ENCODE measurements at places on chromosomes 6 and 20.
A peak's percentile ranks its signal among the peaks of the same experiment; 100 is the strongest.

GRCh38 chr6:125346926-125347563 lies 45.3 kb upstream of the HDDC2 start:
- DNase-seq = no peak

GRCh38 chr6:71373943-71374342 lies 85.3 kb downstream of the OGFRL1 start:
- no peak for DNase-seq

DNA sequence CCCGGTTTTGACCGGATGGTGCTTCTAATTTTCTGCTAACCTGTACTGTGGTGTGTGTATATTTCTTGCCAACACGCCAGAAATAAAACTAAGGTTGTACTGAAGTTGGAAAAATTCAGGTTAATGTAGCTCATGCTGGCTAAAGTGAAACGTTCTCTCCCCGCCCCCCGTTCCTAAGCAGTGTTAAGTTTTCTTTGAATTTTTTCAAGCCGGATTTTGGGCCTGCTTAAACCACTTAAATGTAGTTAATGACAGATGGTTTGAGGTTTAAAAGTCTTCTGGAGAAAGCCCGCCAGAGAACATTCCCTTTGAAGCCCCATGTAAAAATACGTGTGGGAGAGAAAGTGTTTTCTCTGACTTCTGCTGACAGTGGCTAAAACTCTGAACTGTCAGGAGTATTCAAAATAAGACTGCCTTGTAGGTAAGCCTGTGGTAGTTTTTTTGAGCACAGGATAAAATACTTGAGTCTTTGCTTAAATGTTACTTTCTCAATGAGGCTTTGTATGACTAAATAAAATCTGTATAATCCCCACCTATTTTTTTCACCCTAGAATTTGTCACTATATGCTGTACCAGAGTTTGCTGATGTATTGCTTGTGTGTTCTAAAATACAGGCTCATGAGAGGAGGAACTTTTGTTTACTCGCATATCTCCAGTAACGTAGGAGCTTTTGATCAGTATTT lies 101.3 kb downstream of the OR2B2 start:
- peak; percentile 56 for DNase-seq

DNA sequence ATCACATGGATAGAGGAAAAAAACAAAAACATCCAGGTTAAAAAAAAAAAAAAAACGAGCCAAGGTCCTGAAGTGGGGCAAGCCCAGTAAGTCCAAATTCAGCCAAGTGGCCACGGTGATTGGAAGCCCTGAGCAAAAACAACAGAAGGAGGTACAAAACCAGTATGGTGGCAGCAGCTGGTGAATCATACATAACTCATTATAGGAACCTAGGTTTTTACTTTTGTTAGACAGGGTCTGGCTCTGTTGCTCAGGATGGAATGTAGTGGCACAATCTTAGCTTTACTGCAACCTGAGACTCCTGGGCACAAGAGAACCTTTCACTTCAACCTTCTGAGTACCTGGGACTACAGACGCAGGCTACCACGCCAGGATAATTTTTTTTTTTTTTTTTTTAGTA lies 22.7 kb upstream of the MYB start:
- DNase-seq = no peak

- DNase-seq = no peak
Observed at GRCh38 chr20:1326031-1326930, 2.7 kb downstream of the SDCBP2 start.

GRCh38 chr6:166958926-166959861 lies 2.8 kb upstream of the RNASET2 start:
- no peak for DNase-seq

DNA sequence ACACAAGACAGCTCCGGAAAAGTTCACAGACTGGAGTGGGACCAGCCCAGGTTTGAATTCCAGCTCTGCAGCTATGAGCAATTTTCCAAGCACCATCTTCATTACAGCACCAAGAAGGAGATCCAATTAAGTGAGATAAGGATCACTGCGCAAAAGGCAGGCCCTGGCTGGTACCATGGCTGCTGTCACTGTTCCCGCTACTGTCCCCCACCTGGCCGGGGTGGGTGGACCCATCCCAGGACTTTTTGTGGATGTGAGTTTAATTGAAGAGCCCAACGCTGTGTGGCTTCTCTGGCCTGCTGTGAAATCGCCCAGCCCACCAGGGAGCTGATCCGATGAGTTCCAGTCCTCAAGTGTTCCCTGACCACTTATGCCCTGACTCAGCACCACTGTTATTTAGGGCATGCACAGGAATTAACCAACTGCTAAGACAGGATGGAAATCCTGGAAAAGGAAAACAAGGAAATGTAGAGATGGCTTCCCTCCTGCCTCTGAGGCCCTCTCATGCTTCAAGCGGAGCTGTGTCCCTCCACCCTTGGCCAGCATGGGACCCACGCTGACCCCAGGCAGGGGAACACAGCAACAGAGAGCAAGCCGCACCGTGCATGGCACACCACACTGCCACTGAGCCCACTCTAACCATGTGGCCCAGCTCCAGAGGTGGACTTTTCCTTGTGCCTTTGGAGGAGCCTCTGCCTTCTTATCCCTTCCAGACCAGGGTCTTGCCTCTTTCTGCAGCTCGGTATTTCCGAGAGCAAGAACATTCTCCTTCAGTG lies 150.0 kb upstream of the CST7 start:
- no peak for DNase-seq

GRCh38 chr20:35187584-35188190 lies 15.8 kb downstream of the PROCR start:
- no peak for DNase-seq

GRCh38 chr6:121539439-121539838 lies 104.0 kb downstream of the GJA1 start:
- DNase-seq = no peak

DNA sequence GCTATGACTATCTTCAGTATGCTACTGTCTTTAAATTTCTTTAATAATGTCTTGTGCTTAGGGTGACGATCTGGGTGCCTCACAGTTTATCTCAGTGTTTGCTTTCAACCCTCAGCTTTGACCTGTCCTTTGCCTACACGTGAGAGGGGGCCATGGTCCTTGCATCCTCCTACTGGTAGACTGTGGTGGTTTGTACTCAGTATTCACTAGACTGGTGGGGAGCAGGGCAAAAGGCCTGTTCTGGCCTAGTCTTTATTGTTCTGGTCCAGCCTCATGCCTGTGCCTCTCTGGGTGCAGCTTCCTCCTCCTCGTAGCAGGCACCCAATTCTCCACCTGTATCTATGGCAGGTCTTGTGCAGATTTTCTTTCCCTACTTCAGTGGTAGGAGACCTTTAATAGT lies 354.9 kb downstream of the CD109 start:
- no peak for DNase-seq

DNA sequence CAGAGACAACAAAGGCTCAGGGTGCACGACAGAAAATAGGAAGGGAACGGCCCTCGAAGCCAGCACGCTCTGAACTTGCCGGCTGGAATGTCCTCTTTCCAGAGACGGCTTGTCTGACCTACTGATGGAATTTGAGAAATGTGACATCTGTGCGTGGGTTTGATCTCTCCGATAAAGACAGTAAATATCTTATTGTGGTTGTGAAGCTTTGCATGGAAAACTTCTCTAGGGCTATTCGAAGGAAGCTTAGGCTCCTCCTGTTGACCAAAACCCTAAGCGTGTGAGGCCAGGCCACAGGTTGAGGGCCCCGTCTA lies 247.3 kb downstream of the ZNF217 start:
- no peak for DNase-seq

GRCh38 chr6:88365656-88366055 lies 199.5 kb upstream of the CNR1 start:
- no peak for DNase-seq

DNA sequence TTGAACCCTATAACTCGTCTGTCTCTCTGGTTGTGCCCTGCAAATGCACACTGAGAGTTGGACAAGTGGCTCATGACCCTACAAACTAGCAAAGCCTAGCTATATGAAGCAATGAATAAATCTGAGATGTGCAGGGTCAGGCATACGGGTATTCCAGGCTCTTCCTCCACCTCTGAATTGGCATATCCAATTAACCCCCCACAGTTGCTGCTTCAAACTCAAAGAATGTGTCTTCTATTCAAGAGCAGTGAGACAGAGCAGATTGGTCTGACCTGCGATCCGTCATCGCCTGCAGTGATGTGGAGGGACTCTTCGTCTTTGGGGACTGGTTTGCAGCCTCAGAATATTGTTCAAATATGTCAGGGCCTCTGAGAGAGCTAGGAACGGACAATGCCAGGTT lies 59.8 kb downstream of the LAMP5 start:
- DNase-seq = no peak

GRCh38 chr6:168608113-168608400 lies 167.1 kb downstream of the SMOC2 start:
- DNase-seq = no peak

GRCh38 chr6:2522521-2522920 lies 228.2 kb downstream of the MYLK4 start:
- no peak for DNase-seq

DNA sequence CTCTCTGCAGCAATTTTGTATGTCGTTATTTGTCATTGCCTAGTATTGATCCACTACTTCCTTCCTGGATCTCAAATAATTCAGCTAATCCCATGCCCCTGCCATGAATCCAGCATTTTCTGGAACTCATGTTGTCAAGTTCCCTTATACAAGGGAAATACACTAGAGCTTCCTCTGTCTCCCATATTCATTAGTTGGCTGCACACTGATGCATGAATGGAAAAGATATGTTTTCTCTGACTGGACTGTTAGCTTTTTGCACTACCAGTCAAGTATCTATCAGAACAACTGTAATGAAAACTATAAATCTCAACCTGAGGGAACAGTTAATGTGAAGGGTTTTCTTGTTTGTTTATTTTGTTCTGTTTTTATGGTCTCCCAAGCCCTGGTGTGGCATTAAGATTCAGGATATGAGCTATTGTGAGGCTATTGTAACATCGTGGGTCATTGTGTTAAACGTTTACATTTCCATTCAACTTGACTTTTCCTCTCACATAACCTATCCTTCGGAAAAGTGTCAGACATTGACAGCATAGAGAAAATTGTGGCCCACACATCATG lies 102.5 kb upstream of the FAM8A1 start:
- no peak for DNase-seq

DNA sequence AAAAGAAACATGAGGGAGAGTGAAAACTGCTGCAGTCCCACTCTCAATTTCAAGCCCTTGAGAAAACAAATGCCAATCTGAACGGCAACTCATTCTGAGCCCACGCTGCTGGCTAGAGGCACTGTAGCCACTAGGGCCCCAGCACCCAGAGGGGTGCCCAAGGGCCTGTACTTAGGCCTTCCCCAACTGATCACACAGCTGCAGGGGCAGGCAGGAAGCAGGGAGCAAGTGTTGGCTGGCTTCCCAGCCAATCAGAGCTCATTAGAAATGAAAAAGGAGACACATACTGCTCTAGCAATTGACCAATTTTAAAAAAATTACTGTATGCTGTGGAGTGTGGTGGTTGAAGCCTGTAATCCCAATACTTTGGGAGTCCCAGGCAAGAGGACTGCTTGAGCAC lies 3.7 kb upstream of the BEND3 start:
- DNase-seq = peak; percentile 38

- DNase-seq = no peak
Observed at GRCh38 chr6:108417027-108417426, 122.2 kb downstream of the AFG1L start.

GRCh38 chr6:111722179-111722731 lies 116.6 kb upstream of the TRAF3IP2 start:
- no peak for DNase-seq

- no peak for DNase-seq
Observed at GRCh38 chr6:89214197-89214596, 3.0 kb downstream of the GABRR1 start.

DNA sequence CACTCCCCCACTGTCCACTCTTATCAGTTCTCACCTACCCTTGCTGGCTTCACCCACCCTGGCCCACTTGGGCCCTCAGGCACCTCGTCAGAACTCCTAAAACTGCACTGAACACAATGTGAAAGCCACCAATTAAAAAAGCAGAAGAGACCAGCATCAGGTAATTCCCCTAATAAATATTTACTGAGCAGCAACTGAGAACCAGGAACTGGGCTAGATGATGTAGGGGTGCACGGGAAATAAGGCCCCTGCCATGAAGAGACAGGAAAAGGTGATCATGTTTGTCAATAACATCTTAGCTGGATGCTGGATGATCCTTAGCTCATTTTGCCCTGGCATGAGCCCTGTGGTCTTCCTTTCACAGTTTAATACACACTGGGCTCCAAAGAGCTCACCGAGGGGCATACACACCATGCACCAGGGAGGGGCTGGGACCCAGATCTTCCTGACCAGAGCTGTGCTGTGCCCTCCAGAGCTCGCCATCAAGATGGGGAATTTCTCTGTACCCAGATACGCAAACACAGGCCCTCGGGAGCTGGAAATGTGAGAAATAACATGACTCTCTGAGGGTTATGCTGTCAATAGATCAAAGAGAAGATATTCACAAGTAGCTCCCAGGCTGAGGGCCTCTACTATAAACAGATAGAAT lies 113.6 kb upstream of the SLC22A16 start:
- DNase-seq = no peak

DNA sequence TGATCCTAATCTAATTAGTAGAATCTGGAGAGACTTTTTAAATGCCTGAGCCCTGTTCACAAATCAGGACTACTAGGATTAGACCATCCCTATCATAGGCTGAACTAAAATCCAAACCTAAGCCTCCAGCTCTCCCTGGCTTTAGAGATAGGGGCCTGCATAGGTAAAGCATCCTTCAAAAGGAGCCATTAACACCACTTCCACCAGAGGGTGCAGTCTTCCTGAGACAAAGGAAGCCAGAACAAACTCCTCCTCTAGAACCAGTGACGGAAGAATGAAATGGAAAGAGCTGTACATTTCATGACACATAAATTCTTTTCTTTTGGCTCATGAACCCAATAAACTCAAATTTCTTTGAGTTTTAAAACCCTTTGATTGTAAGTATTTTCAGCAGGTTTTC lies 291.2 kb upstream of the ADGRB3 start:
- peak; percentile 33 for DNase-seq

- DNase-seq = no peak
Observed at GRCh38 chr6:44023586-44024454, 103.4 kb downstream of the MRPL14 start.

GRCh38 chr20:32368925-32369324 lies 10.8 kb downstream of the ASXL1 start:
- DNase-seq = no peak

GRCh38 chr6:35061651-35062410 lies 79.3 kb downstream of the TCP11 start:
- DNase-seq = no peak

DNA sequence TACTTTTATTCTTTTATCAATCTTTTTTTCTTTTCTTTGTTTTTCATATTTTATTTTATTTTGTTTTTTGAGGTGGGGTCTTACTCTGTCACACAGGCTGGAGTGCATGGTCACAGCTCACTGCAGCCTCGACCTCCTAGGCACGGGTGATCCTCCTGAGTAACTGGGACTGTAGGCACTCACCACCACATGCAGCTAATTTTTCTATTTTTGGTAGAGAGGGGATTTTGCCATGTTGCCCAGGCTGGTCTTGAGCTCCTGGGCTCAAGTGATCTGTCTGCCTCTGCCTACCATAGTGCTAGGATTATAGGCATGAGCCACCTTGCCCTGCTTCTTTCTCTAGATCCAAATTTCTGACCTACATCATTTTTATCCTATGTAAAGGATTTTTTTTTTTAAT lies 153.2 kb downstream of the CDKAL1 start:
- no peak for DNase-seq

GRCh38 chr6:44000164-44000842 lies 126.9 kb downstream of the MRPL14 start:
- peak; percentile 83 for DNase-seq

Measured in NCI-H146 (cell line).